NCI-H1092 treated with DMSO at 0.1 percent for 48 hours (cell line): ENCODE measurements at places on chromosomes 16 and 17.
A peak's percentile ranks its signal among the peaks of the same experiment; 100 is the strongest.

DNA sequence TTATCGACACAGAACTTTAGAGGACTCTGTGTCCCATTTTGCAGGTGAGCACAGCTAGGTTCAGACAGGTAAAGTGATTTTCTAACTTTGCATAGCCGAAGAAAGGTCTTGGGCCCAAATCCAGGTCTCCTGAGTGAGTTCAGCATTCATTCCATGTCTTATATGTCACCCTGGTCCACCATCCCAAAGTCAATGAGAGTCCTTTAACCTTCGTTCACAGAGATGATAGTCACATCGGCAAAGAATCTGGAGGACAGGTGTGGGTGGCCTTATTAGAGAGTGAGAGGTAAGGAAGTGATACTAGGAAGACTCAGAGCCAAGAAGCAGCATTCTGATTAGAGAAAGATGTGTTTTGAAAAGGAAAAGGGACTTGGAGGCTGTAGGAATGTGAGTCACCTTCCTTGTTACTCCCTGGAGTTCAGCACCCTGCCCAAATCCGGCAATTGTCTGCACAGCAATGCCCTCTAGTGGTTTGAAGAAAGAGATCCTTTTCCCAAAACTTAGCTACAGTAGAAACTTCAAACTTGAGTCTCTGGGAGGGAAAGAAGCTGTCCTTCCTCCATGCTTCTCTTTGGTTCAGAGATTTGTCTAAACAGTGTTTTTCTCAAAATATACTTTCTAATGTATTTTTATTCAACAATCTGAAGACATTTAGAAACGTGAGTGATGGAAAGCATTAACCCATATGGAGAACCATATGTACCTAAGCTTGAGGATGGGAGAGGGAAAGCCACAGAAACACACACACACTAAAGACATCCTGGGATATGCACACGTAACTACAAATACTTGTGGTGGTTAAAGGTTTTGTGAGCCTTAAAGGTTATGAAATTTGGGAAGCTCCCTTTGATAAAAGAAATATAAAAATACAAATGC lies 96.4 kb upstream of the SHISA6 start:
- no peak for DNase-seq

DNA sequence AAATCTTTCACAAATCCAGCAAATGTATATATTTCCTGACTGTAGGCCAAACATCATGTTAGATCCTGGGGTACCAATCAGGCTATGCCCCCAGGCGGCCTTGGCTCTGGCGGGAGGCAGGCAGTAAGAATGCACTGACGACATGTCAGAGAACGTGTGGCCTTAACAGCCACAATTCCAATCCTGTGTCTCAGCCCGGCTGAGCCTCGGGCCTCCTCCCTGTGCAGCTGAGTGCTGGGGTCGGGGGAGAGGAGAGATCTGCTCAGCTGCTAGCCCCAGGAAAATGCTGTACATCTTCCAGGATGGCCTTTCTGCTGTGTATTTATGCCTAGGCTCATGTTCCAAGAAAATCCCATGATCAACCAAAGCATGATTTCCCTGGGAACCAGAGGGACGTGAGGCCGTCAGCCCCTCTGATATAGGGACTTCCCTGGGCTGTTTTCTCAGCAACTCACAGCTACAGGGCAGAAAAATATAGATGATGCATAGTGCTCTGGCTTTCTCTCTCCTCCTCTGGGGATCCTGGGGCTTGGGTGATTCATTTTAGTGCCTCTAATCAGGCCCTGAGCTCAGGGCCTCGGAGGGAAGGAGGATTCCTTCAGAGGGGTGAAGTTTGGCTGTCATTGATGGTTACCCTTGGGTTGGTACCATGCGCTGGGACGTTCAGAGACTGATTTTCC lies 604.0 kb downstream of the HS3ST4 start:
- no peak for DNase-seq

- no peak for DNase-seq
These were observed 129.9 kb downstream of the SNX11 start for GRCh38 chr17:48237456-48237855.

- DNase-seq: no peak
These were observed 32.8 kb downstream of the MSI2 start for GRCh38 chr17:57289130-57289529.

DNA sequence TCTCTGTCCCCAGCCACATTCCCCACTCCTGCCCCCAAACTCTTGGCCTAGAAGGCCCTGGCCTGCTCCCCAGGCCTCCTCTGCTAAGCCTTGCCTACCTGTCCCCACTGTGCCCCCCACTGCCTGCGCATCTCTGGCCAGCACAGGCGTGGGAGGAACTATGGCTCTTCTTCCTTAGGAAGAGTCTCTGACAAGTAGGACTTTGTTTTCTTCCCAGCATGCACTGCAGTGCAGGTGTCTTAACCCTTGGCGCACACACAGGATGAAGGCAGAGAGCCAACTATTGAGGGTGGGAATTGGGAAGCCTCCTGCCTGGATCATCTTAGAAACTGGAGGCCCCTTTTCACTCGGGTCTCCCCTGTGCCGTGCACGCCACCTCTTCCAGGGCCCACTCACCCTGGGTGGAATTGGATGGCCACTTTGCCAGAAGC lies 3.6 kb downstream of the AMDHD2 start:
- no peak for DNase-seq

GRCh38 chr17:12231355-12231682 lies 210.6 kb downstream of the MAP2K4 start:
- DNase-seq: no peak

GRCh38 chr17:59512844-59513385 lies 52.5 kb upstream of the DHX40 start:
- peak; percentile 5 for DNase-seq

- no peak for DNase-seq
These were observed 77.3 kb upstream of the CDH5 start for GRCh38 chr16:66289051-66289680.

- peak; percentile 91 for DNase-seq
These were observed 26.6 kb downstream of the GSE1 start for GRCh38 chr16:85639529-85640253.

- peak; percentile 41 for DNase-seq
These were observed 1.3 kb upstream of the KCTD13 start for GRCh38 chr16:29927070-29927905.

GRCh38 chr17:79897243-79898063 lies 58.2 kb upstream of the CBX4 start:
- DNase-seq: no peak

- no peak for DNase-seq
These were observed 379.8 kb downstream of the CNTNAP4 start for GRCh38 chr16:76656994-76657393.

GRCh38 chr17:50425682-50426471 lies at the start of gene ACSF2:
Gene ACSF2, plus strand, starts transcription at chr17:50426218. Its CDS starts 44 bp downstream, at chr17:50426262.
- no peak for DNase-seq

- DNase-seq: peak; percentile 62
These were observed 147.5 kb upstream of the GSE1 start for GRCh38 chr16:85465328-85466303.

GRCh38 chr17:17661834-17662385 lies 19.3 kb upstream of the RAI1 start:
- DNase-seq: no peak

GRCh38 chr16:86079255-86079885 lies 180.4 kb downstream of the IRF8 start:
- DNase-seq: no peak

DNA sequence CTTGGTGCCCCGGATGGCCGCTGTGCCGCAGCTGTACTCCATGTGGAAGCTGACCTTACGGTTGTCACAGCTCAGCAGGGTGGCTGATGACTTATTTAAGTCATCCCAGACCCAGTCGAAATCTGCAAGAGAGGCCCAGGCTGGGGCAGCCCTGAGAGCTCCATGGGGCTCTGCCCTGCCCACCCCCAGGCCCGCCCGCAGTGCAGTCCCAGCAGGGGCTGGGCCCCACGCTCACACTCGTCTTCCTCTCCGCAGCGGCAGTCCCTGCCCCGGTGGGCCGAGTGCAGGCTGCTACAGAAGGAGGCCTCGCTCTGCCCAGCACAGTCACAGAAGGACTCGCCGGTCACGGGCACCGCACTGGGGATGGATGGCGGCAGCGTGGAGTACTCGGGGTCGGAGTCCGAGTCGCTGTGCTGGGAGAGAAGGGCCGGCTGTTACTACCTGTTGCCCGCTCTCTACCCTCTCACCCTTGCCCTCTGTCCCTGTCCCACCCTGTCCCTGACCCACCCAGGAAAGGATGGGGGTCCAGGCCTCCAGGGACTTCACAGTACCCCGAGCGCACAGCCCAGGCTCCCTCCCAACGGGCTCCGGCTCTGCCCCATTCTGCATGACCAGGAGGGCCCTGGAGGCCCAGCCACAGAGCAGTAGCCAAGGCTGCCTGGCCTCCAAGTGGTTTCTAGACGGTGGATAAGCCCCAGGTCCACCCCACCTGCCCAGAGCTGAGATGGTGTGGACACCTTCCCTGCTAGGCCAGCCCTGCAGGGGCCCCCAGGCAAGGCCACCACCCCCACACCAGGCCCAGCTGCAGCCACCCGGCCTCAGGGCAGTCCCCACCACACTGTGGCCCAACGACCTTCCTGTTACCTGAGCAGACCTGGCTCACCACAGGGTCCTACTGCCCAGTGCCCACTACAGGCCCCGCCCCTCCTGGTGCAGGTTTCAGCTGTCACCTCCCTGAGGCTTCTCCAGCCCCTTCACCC lies 3.9 kb downstream of the SPSB3 start:
- DNase-seq: no peak

GRCh38 chr17:75869282-75870141 lies 8.9 kb downstream of the TRIM47 start:
- DNase-seq: peak; percentile 62

- no peak for DNase-seq
These were observed 13.2 kb downstream of the UTP4 start for GRCh38 chr16:69145658-69146057.

- DNase-seq: no peak
These were observed 32.8 kb downstream of the XYLT1 start for GRCh38 chr16:17437981-17438380.
